Fibroblast of skin of left biceps (primary cell): ENCODE measurements at places on chromosomes 13 and 19.

GRCh38 chr13:42688821-42689220 lies 92.6 kb upstream of the FAM216B start:
- DNase-seq: no peak

GRCh38 chr13:67860315-67860714 lies 630.2 kb upstream of the PCDH9 start:
- DNase-seq: no peak

GRCh38 chr19:4130744-4131438 lies 7.0 kb upstream of the MAP2K2 start:
- no peak for DNase-seq

- no peak for DNase-seq
These were observed 5.0 kb upstream of the MADCAM1 start for GRCh38 chr19:491146-491741.

DNA sequence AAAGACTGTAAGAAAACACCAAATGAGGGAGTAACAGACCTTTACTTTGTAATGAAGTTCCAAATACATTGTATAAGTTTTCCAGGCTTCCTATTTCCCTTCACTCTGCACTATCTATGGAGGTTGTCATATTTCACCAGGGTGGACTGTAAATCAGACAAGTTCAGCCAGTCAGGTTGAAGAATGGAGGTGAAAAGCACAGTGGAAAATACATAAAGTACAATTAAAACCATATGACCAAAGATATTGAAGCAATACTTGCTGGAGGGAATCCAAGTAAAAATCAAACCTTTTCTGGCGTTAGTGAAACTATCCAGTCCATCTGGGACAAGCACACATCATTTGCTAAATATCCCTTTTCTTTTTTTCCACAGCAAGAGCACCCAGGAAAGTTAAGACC lies 3.2 kb downstream of the LHFPL6 start:
- peak; percentile 70 for DNase-seq

GRCh38 chr13:44844786-44845185 lies 144.5 kb downstream of the NUFIP1 start:
- DNase-seq: no peak

DNA sequence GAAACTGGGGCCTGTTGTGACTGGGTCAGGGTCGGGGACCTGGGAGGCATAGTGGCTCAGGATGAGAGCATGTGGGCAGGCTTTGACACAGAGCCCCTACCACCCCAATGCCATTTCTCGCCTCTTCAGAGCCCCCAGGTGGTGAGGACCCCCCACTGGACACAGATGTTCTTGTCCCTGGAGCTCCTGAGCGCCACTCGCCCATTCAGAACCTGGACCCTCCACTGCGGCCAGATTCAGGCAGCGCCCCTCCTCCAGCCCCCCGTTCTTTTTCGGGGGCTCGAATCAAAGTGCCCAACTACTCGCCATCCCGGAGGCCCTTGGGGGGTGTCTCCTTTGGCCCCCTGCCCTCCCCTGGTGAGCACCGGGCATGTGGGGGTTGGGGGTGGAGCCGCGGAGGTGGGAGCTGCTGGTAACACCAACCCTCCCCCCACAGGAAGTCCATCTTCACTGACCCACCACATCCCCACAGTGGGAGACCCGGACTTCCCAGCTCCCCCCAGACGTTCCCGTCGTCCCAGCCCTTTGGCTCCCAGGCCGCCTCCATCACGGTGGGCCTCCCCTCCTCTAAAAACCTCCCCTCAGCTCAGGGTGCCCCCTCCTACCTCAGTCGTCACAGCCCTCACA lies 10.4 kb downstream of the IGFLR1 start:
- DNase-seq: no peak

- no peak for DNase-seq
These were observed 325.0 kb downstream of the DNAJC15 start for GRCh38 chr13:43348397-43348796.

GRCh38 chr13:34847766-34848165 lies 94.3 kb upstream of the NBEA start:
- DNase-seq: no peak

- no peak for DNase-seq
These were observed 222.1 kb downstream of the MZT1 start for GRCh38 chr13:72505376-72505775.

DNA sequence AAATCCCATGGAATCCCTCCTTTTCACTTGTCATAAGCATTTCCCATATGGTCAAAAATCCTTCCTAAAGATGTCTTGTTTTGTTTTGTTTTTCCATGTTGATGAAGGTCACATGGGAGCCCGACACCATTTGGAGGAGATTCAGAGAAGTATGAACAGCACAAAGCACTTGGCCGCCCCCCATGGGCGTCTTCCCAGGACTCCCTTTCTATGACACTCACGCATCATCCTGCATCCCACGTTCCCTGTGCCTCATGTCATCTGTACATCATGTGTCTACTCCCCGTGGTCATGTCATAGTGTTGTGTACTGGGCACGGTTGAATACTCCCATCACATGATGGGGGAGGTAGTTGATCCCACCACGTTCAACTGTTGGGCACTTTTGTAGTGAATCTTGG lies 2.0 kb downstream of the ZSCAN1 start:
- DNase-seq: no peak

DNA sequence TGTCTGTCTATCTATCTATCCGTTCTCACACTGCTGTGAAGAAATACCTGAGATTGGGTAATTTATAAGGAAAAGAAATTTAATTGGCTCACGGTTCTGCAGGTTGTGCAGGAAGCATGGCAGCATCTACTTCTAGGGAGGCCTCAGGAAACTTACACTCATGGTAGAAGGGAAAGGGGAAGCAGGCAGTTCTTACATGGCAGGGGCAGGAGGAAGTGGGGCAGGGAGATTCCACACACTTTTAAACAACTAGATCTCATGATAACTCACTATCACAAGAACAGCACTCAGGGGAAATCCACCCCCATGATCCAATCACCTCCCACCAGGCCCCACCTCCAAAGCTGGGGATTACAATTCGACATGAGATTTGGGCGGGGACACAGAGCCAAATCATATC lies 105.3 kb downstream of the SLC10A2 start:
- DNase-seq: no peak

DNA sequence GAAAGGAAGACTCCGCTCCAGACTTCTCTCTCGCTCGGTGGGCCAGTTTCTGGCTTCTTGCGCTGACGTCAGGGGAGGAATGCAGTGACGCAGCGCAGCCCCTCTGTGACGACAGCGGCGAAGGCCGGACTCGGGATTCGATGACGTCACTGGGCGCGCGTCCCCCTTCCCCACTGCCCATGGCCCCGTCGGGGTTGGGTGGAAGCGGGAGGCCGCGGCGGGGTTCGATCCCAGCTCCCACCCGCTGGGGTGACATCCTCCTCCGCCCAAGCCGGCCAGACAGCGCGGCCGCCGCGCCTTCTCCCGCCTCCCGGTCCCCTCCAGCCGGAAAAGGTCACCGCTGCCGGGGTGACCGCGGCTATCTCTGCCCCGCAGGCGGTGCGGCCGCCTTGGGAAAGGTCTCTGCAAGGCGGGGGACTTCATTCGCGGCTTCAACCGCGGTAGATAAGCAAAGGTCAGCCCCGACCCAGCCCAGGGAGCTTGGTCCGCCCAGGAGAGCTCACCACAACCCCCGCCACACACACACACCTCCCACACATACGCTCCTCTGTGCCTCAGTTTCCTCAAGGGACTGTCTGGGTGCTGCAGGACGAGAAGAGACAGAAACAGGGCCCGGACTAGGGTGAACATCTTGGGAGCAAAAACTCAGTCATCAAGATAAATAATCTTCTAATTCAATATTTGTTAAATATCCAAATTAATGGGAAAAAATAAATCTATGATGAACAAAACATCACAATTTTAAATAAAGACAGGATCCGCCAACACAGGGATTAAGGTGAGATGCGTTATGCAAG lies 844 bp upstream of the RFX1 start:
- DNase-seq: no peak

- no peak for DNase-seq
These were observed 17.6 kb downstream of the KLHL26 start for GRCh38 chr19:18654469-18654868.

- peak; percentile 50 for DNase-seq
These were observed 5.0 kb downstream of the CLEC11A start for GRCh38 chr19:50728084-50728737.

GRCh38 chr13:33721724-33722123 lies 96.2 kb upstream of the RFC3 start:
- DNase-seq: peak; percentile 14

DNA sequence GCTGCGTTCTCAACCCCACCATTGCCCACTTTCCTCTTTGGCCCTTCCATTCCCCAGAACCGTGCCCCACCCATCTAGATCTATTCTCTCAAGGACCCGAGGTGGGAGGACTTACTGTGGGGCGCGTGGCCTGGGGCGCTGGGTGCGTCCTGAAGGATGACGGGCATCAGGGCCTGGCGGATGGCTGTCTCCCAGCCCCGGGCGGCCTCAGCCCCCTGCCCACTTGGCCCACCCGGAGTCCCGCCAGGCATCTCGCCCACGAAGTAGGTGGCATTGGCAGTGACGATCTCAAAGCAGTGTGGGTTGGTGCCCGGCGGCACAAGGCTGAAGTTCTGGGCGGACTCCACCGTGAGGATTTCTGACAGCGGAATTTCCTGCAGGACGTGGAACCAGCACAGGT lies 23.2 kb downstream of the PRKD2 start:
- DNase-seq: no peak

GRCh38 chr13:46667687-46668281 lies 114.8 kb downstream of the LRCH1 start:
- no peak for DNase-seq

DNA sequence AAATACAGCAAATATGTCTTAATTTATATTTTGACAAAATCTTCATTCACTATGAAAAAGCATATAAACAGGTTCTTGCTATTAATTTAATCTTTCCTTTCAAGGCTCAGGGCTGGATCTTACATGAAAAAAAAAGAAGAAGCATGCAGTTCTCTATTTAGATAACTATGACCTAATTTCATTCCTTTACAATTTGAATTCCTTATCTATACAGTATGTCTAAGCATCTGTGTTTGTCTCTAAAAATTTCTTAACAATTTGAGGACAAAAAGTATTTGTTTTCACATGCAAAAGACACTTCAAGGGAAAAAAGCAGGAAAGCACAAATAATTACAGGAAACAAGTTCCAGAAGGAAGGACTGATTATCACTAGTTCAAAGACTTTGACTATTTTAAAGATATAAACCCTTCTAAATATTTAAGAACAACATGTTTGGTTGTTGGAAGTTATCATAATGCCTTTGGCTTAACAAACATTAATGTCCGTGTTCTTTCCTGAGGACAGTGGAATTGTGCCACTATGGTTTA lies 157.5 kb downstream of the TBC1D4 start:
- no peak for DNase-seq

DNA sequence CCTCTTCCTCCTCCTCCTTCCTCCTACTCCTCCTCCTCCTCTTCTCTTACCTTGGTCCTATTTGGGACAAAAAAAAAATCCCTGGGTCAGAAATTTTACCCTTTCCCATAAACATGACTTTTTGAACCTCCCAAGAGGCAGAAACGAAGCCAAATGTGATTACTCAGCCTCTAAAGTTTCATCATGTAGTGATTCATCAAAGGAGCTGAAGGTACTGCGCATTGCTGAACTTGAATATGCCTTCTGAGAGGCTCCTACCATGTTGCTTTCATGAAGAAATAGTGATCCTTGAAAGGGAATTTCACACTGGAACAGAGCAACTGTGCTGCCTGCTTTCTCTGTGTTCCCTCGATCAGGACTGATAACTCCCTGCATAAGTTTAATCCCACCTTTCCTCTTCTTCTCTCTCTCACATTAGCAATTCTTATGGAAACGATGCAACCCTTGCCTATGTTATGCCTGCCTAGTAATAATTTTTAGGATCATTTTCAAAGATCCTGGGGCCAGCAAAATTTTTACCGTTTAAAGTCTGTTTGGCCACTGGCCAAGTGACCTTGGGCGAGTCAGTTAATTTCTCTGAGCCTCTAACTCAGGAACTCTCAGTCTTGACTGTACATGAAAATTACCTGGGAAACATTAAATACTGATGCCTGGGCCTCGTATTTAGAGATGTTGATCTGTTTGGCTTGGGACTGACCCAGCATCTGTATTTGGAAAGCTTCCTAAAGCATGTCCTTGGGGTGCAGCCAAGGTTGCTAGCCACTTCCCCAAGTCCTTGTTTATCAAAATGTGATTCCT lies 149.5 kb downstream of the DCT start:
- DNase-seq: peak; percentile 88

- DNase-seq: no peak
These were observed 84.0 kb downstream of the GPC5 start for GRCh38 chr13:91482427-91482826.

DNA sequence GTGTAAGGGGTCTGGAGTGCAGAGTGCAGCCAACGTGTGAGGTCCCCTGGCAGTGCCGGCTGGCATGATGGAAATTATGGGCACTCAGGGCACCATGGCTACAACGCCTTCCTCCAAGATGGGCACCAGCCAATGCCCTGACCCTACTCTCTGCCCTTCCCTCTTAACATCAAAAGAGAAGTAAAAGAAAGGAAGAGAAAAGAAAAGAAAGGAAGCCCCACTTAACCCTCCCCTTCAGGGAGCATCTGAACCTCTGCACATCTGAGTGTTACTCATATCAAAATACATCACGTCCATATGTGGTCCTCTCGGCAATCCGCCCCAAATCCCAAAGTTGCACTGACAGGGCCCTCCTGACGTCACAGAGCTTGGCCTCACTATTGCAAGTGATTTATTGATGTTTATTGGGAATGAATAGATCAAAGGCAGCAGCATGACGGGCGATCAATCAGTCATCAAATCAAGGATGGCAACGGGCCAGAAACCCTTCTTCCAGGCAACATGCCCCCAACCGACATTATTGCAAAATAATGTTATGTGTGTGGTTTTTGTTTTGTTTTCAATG lies 1.3 kb downstream of the TSHZ3 start:
- DNase-seq: peak; percentile 49

GRCh38 chr19:3556978-3557460 lies 367 bp downstream of the MFSD12 start:
- no peak for DNase-seq

GRCh38 chr13:110103026-110103425 lies 203.9 kb downstream of the COL4A1 start:
- no peak for DNase-seq

DNA sequence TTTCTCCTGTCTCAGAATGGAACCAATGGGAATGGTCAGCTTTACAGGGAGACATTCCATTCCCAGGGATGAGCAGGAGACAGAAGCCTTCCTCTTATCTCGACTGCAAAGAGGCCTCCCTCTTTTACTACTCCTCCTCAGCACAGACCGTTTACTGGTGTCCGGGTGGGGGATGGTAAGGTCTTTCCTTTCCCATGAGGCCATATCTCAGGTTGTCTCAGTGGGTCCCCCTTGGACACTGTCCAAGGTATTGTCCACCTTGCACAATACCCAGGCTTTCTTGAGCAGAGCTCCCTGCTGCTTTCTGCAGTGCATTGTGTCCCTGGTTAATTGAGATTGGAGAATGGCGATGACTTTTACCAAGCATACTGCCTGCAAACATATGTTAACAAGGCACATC lies 7.5 kb upstream of the ZNF808 start:
- DNase-seq: no peak
